Activated B cell treated with CpG ODN at 0.5 μM for 24 hours (primary cell): ENCODE measurements at places on chromosomes 5 and 9. TPM values are rescaled to one million over a fixed set of nuclear protein-coding genes. Genes with fewer than 3 reads are reported as not detected.

SPINK13 gene
- total RNA-seq: not detected in 2 replicates

FOXD4L6 gene
- total RNA-seq: not detected in 2 replicates

GRCh38 chr9:115144706-115145105 is 26.7 kb upstream of the TNC start:
- no peak for DNase-seq

- no peak for DNase-seq
These were observed 11.2 kb upstream of the RIC1 start for GRCh38 chr9:5617749-5618148.
